ENCODE measurements at places on chromosomes 1 and 21.

DNA sequence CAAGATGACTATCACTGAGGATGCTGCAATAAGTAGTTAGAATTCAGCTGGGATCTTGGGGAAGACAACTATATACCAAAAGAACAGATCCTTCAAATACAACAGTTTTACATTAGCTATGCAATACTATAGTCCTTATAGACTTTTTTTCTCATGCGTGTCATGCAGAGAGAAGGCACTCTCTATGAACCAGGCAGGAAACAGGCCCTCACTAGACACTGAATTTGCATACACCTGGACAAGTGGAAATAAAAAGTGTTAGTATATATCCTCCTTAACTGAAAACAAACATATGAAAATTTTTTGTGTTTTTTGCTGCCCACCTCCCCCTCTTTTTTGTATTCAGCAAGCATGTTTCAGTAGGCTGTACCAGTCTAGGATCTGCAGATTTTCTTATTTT is 29.9 kb downstream of the TMCO1 start:
- DNase-seq: no peak

DNA sequence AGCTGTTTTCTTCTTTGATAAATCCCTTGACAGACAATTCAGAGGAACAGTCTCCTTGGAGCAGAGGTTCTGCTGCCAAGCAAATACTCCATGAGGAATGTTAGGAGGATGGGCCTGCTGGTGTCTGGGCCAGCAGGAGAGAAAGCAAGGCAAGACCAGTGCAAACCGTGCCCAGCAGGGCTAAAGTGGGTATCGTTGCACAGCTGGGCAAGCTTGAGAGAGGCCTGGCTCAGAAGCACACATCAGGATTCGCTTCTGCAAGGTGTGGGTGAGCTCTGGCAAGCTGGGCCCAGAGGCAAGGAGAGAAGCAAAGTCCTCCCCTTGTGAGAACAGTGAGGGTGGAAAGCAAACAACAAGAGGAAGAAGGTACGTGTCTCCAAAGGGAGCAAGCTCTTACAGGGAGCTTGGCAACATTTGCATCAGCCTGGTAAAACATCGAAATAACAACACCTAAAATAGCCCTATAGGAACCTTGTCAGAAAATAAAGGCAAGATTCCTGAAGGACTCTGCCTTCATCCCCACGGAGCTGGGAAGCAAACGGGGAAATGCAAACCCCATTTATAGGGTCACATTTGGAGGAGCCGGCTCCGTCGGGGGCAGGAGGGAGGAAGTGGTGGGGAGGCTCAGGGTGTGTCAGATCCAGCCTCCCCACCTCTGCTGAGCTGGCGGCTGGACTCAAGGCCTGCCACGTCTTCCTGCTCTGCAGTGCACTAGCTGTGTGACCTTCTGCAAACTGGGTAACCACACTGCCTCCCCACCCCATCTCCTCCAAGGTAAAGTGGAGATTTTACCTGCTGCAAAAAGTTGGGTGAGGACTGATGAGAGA is 62.3 kb upstream of the HIVEP3 start:
- DNase-seq: no peak

DNA sequence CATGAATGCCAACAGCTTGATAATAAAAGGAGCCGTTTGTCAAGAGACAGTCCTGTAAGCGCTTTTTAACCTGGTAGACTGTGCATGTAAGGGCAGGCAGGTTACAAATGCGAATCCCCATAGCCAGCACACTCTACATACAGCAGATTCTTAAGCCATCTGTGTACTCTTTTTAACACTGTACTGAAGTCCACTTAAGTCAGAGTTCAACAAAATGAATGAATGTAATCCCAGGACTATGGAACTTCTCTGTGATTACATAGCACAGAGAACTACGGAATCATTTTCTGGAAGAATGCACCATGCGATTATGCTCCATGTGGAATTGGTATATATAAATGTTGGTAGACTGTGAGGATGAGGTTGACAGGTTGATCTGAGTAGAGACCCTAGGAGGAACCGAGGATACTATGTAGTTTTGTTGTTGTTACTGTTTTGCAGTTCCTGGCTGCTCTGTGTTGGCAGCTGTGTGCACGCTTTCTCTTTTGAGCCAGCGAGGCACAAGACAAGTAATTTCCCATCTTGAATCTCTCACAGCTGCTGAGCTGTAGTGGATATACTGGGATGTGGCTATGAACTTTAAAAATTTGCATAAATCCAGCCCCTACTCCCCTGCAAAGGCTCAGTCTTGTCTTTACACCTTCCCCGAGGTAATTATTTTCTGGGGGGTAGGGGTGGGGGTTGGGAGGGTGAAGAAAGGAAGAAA is 21.9 kb downstream of the LRRC8D start:
- DNase-seq: no peak

DNA sequence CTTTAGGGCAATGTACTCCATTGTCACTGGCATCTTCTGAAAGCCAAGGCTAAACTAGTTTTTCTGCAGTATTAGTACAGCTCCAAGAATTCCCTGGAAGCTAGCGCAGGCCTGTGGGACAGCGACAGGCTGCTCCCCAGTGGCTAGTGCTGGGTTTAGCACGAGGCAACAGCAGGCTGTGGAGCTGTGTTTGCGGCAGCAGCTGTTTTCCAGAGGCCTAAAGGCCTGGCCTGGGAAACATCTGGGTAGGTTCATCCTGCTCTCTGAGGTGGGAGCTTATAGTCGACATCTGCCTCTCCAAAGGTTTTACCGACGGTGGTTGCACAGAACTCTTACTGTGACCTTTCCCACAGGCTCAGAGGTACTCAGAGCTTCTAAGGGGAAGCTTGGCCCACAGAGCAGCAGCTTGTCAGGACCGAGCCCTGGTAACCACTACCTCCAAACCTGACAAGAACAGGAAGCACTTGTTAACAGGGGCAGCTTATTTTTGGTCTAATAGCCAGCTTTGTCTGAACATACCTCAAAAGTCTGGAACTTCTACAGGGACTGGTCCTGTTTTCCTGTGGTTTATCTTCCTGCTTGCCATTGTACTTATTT is 17.2 kb downstream of the CC2D1B start:
- DNase-seq: no peak

GRCh38 chr1:154431586-154432373 is 26.6 kb downstream of the IL6R start:
- no peak for DNase-seq

DNA sequence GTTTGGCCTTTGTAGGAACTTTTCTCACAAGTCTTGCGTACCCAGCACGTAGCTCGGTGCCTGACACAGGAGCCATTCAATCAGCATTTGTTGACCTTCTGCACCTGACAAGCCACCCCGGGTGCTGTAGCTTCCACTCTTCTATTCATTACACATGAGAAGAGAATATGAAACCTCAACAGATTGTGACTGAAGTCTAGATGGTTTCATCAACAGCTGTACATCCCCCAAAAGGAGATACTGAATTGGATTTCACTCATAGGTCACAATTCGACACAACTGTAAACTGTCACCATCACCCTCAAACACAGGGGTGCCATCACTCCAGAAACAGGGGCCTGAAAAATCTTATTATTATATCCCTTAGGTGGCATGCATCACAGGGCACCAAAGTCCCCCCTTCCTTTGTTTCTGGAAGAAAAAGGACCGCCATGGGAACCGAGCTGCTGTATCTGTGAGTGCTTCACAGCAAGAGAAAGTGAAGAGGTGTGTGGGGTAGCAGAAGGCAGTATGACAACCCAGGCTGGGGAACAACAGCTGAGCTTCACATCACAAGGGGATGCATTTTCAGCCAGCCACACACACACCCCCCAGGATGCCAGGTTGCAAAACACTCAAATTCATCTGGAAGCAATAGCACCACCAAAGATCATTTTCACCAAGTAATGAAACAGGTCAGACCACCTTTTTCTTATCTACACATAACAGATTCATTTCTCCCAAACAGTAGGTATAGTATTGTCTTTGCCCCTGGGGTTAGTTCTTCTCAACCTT is 225.7 kb downstream of the TOMM20 start:
- DNase-seq: no peak

- no peak for DNase-seq
Measured at GRCh38 chr1:183467687-183468086, 4.6 kb upstream of the SMG7 start.

GRCh38 chr21:46286648-46287002 is 483 bp downstream of the YBEY start:
- no peak for DNase-seq

All from stimulated activated CD8-positive, alpha-beta memory T cell treated with anti-CD3 and anti-CD28 coated beads, Interleukin-4, amount 100 ng/mL, for 4 hours (primary cell).